Testis (tissue), 5 donors: ENCODE measurements at places on chromosomes 7 and 10.

DNA sequence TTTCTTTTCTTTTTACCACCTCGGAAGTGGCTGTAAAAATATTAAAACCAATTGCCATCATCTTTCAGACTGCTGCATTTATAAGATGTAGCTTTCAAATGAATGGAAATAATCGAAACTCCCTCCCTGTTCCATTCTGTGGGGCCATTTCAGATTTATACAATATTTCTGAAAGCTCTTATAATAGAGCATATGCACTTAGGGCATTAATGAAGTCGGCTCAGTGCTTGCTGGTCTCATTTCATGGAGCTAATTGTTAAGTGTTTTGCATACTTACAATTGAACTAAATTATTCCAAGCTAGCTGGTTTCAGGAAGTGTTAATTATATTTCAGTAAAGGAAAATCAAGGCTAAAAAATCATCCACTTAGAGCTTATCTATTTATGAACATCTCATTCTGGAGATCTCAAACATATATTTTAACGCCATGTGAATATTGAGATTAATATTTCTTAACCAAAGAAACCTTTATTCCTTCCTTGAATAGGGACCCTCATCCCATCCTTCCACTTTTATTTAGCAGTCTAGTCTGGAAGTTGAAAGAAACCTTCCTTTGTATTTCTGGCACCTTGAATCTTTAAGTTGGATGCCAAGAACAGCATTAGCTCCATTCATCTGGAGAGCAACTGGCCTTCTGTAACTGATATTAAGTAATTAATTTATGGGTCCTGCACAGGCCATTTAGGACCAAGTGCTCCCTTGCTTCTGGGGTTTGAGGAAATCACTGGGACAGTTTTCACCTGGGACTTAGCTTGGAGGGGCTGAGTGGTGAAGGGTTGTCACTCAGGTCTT, 45.1 kb downstream of the RPS24 start:
- H3K4me3 ChIP-seq, result no peak overlapping the region
- H3K27ac ChIP-seq, result no peak overlapping the region
- no peaks in the 10 kb centered on the region for H3K36me3 ChIP-seq
- no peaks in the 10 kb centered on the region for H3K27me3 ChIP-seq

DNA sequence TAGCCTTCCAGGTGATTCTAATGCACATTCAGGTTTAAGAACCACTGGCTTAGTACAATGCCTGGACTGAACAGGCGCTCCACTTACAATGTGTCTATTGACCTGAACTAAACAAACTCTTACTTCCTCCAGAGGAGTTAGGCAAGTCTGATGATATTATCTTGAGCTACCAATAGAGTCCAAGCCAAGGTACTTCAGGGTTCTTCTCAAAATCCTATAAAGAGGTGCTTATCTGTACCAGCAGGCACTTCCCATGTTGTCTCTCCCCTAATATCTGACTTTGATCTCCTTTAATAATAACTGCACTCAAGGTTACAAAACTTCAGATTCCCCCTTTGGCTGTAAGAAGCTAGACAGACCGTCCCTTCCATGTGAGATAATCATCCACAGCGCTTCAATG, 157.0 kb upstream of the SVIL start:
- no peak for DNase-seq
- H3K4me1 ChIP-seq, result peaks cover 8% of the 10 kb centered on the region

DNA sequence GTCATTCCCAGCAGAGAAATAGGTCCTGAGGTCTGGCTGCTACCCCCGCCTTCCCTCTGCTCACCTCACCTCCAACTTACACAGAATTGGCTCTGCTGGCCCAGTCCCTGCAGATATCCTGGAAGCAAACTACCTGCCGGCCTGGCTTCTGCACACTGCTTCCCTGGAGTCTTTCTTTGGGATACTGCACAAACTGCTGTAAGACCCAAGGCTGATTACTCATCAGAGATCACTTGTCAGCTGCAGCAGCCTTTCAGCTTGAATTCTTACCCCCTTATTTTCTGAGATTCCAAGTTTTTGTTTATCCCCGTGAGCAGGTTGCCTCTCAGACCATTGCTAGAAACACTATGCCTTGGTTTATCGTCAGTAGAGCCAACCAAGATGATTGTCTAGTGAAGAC, 426.4 kb downstream of the PHTF2 start:
- H3K27ac ChIP-seq, result no peak overlapping the region
- H3K4me1 ChIP-seq, result peaks cover 8% of the 10 kb centered on the region
- no peak for DNase-seq
- no peak overlapping the region for H3K4me3 ChIP-seq
- no peaks in the 10 kb centered on the region for H3K27me3 ChIP-seq
- H3K36me3 ChIP-seq, result no peaks in the 10 kb centered on the region

DNA sequence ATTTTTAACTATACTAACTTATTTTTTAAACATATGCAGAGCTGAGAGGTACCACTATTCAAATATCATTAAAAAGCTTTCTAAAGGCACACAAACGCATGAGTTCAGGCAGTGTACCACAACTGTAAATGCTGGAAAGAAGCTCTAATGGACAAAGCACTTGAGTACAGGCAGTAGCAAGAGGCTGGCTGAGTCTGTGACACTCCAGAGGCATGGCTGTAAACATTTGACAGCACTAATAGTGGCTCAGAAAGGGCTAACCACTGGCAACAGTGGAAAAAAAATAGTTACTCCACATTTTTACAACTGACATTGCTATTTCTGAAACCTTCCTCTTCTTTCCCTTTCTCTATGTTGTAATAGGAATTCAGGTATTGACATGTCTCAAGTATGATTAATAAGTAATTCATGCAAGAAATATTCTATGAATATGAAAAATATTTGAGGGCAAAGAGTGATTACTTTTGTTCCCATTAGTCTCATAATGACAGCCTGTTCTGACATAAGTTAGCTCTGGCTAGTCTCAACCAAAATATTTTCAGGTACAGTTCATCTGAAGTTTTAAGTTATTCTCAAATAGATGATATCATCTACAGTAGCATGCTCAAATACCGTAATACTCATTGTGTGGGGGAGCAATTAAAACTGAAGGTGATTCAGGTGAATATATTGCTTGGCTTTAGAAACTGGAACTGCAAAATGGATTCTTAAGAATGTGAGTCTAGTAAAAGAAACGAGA, 324.0 kb upstream of the POT1 start:
- H3K4me1 ChIP-seq, result no peaks in the 10 kb centered on the region
- no peaks in the 10 kb centered on the region for H3K36me3 ChIP-seq
- no peak for DNase-seq
- H3K4me3 ChIP-seq, result no peak overlapping the region
- no peaks in the 10 kb centered on the region for H3K27me3 ChIP-seq

- no peak overlapping the region for H3K4me3 ChIP-seq
- H3K27me3 ChIP-seq, result no peaks in the 10 kb centered on the region
- no peak for DNase-seq
- no peak overlapping the region for H3K27ac ChIP-seq
Measured at GRCh38 chr10:117928281-117928680, 118.5 kb downstream of the RAB11FIP2 start.

- no peak overlapping the region for H3K27ac ChIP-seq
- no peak for DNase-seq
- no peaks in the 10 kb centered on the region for H3K36me3 ChIP-seq
- no peaks in the 10 kb centered on the region for H3K27me3 ChIP-seq
- no peak overlapping the region for H3K4me3 ChIP-seq
Measured at GRCh38 chr7:87671-88070, 104.7 kb upstream of the FAM20C start.

GRCh38 chr7:141588912-141589311, 37.7 kb downstream of the AGK start:
- no peaks in the 10 kb centered on the region for H3K27me3 ChIP-seq
- H3K4me1 ChIP-seq, result no peaks in the 10 kb centered on the region
- DNase-seq, result no peak
- H3K4me3 ChIP-seq, result no peak overlapping the region

- DNase-seq, result no peak
- peaks cover 9% of the 10 kb centered on the region for H3K4me1 ChIP-seq
- H3K27me3 ChIP-seq, result no peaks in the 10 kb centered on the region
- no peak overlapping the region for H3K27ac ChIP-seq
Measured at GRCh38 chr7:27194686-27195379, 5.1 kb downstream of the HOXA13 start.

GRCh38 chr10:86357041-86357440, 9.6 kb downstream of the GRID1 start:
- H3K27ac ChIP-seq, result no peak overlapping the region
- H3K4me1 ChIP-seq, result peaks cover 11% of the 10 kb centered on the region
- no peaks in the 10 kb centered on the region for H3K36me3 ChIP-seq
- H3K27me3 ChIP-seq, result no peaks in the 10 kb centered on the region
- no peak for DNase-seq

DNA sequence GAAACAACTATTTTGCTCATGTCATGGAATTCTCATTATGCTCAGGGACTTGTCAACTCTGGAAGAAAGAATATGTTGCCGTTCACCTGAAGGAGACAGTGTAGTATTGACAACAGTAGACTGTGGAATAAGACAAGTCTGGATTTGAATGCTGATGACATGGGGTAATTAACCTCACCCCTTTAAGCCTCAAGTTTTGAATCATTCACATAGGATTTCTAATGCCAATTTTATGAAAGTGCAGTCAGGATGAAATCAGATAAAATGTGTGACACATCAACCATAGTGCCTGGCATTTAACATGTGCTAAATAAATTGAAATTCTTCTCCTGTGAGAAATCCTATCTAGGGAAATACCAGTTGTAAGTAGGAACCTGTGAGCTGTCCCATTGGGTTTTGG, 305.8 kb downstream of the KIF20B start:
- no peak for DNase-seq
- H3K36me3 ChIP-seq, result no peaks in the 10 kb centered on the region
- no peaks in the 10 kb centered on the region for H3K4me1 ChIP-seq
- no peak overlapping the region for H3K4me3 ChIP-seq
- no peak overlapping the region for H3K27ac ChIP-seq

DNA sequence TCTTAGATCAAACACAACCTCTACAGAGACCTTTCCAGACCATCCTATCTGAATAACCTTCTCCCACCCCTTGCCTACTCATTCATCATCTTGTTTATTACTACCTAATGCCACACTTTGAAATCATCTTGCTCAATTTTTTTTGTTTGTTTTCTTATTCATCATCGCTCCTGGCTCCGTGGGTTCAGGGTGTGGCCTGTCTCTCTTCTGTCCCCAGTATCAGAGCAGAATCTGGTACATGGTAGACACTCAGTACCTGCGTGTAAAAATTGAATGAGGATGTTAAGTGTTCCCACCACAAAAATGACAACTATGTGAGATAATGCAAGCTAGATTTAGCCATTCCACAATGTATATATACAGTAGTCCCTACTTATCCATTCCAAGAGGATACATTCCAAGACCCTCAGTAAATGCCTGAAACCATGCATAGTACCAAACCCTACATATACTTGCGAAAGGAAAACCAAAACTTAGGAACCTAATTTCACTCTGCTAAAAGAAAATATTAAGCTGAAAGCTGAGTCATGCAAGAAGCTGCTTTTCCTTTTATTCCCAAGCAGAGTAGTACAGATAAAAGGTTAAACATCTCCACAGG, 72.1 kb upstream of the SEC61G start:
- no peak overlapping the region for H3K27ac ChIP-seq
- DNase-seq, result no peak

DNA sequence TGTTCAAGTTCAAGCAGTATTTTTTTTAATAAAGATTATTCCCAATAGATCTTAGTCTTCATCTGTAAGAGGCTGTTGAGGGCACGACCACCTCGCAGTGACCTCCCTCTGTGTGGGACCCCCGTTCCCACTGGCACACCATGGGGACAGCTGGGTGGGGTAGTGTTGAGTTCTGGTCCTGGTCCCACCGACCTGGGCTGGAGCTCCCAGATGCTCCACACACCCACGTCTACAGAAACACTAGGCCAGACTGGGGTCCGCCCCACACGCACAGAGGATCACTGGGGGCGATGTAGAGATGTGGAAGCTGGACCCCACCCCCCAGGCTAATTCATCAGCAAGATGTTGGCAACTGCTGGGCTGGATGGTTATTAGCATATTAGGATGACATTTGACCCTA, 623.6 kb downstream of the PTPRN2 start:
- H3K4me3 ChIP-seq, result no peak overlapping the region
- H3K27me3 ChIP-seq, result no peaks in the 10 kb centered on the region

DNA sequence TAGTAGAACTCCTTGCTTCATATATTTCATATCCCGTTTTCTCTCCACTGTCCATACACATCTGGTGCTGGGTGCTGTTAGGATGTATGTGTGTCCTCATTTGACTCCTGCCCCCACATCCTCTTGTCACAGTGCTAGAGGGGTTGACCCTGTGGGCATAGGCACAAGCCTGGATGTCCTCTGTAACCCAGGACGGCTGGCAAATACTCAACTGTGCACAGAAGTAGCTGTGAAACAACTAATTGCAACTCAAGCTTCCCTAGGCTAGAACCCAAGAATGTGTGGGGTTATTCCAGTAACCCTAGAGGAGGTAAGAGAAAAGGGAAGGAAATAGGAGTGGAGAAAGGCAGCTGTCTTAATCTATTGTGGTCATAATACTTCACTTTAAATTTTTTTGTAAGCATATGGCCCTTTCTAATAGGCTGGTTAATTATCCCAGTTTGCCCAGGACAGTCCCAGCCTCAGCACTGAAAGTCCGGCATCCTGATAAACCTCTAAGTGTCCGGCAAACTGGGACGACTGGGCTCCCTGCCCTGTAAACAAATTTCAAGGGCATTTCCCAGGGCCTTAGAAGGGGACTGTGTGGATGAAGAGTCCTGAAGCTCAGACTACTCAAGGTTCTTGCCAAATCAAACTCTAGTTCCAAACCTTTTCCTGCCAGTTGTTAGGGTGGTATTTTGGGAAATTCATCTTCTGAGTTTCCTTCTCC, 283.2 kb upstream of the CELF2 start:
- no peaks in the 10 kb centered on the region for H3K27me3 ChIP-seq
- no peak overlapping the region for H3K4me3 ChIP-seq
- H3K4me1 ChIP-seq, result peaks cover 3% of the 10 kb centered on the region
- peak; percentile 23 for DNase-seq

GRCh38 chr7:94030634-94031033, 26.5 kb upstream of the BET1 start:
- H3K4me1 ChIP-seq, result no peaks in the 10 kb centered on the region
- no peaks in the 10 kb centered on the region for H3K36me3 ChIP-seq
- no peak for DNase-seq
- no peaks in the 10 kb centered on the region for H3K27me3 ChIP-seq
- H3K27ac ChIP-seq, result no peak overlapping the region

- H3K4me1 ChIP-seq, result no peaks in the 10 kb centered on the region
- no peak for DNase-seq
- no peaks in the 10 kb centered on the region for H3K36me3 ChIP-seq
- H3K4me3 ChIP-seq, result no peak overlapping the region
Measured at GRCh38 chr7:38163671-38164070, 14.4 kb upstream of the STARD3NL start.

DNA sequence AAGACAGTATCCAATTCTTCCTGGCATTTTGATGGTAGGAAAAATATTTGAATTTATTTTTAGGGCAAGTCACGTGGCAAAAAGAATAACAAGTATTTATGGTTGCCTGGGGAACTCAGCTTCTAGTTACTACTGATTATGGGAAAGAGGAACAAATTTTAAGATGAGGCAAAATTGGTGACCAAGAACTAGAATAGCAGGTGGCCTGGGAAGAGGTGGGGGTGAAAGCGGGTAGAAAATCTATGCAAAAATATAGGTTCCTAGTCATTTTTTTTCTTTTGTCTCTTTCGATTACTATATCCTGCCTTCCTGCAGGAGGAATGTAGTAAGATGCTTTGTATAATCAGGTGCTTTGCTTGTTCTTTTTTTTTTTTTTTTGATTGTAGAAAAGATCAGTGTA, 27.8 kb downstream of the ENTPD1 start:
- no peaks in the 10 kb centered on the region for H3K36me3 ChIP-seq
- no peaks in the 10 kb centered on the region for H3K4me1 ChIP-seq
- no peaks in the 10 kb centered on the region for H3K27me3 ChIP-seq
- H3K27ac ChIP-seq, result no peak overlapping the region
- H3K4me3 ChIP-seq, result no peak overlapping the region
